ENCODE measurements at places on chromosomes 11 and 22. TPM values are rescaled to one million over a fixed set of nuclear protein-coding genes. Genes with fewer than 3 reads are reported as not detected.

- no peak overlapping the region for H3K27ac ChIP-seq
- H3K36me3 ChIP-seq, result no peaks in the 10 kb centered on the region
- no peaks in the 10 kb centered on the region for H3K27me3 ChIP-seq
Observed at GRCh38 chr11:103862802-103863174, 173.7 kb upstream of the DDI1 start.

- no peak overlapping the region for H3K4me3 ChIP-seq
- H3K4me1 ChIP-seq, result peaks cover 58% of the 10 kb centered on the region
- no peak overlapping the region for H3K27ac ChIP-seq
- H3K36me3 ChIP-seq, result peaks cover 25% of the 10 kb centered on the region
Observed at GRCh38 chr22:37022483-37023337, 3.2 kb downstream of the MPST start.

- H3K36me3 ChIP-seq, result peaks cover 50% of the 10 kb centered on the region
- peaks cover 27% of the 10 kb centered on the region for H3K4me1 ChIP-seq
Observed at GRCh38 chr11:68260484-68260883, 11.3 kb downstream of the C11orf24 start.

- no peaks in the 10 kb centered on the region for H3K27me3 ChIP-seq
- no peaks in the 10 kb centered on the region for H3K36me3 ChIP-seq
Observed at GRCh38 chr11:26937386-26937785, 56.5 kb upstream of the FIBIN start.

- H3K27me3 ChIP-seq, result no peaks in the 10 kb centered on the region
- peaks cover 11% of the 10 kb centered on the region for H3K4me1 ChIP-seq
- no peaks in the 10 kb centered on the region for H3K36me3 ChIP-seq
- no peak overlapping the region for H3K4me3 ChIP-seq
Observed at GRCh38 chr11:15704556-15704955, 589.8 kb downstream of the INSC start.

GRCh38 chr11:35588627-35589026, 29.6 kb upstream of the FJX1 start:
- H3K27ac ChIP-seq, result no peak overlapping the region
- no peak overlapping the region for H3K4me3 ChIP-seq
- no peaks in the 10 kb centered on the region for H3K36me3 ChIP-seq
- no peak for DNase-seq
- H3K4me1 ChIP-seq, result no peaks in the 10 kb centered on the region

DNA sequence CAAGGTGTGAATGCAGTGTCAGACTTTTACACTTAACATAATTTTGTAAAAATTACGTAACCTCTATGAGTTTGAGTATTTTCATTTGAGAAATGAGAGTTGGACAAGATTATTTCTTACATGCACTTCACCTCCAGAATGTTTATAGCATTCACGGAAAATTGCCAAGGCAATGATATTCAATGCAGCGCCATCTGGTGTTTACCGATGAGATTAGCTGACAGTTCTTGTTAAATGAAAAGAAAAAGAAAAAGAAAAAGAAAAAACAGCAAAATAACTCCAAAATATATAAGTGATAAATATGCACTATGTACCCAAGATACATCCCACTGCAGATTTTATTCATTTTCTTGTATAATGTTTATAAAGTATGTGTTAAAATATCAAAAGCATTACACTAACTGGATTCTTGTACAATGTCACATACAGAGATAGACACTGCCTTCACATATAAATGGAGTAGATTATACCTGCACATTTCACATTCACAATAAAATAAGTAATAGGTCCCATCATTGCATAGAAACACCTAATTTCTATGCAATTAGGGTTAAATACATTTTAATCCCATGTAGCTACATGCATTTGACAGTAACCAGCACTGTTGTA, 976.3 kb upstream of the FAT3 start:
- no peak for DNase-seq
- H3K4me1 ChIP-seq, result peaks cover 10% of the 10 kb centered on the region
- H3K36me3 ChIP-seq, result no peaks in the 10 kb centered on the region
- no peak overlapping the region for H3K27ac ChIP-seq
- H3K4me3 ChIP-seq, result no peak overlapping the region

DNA sequence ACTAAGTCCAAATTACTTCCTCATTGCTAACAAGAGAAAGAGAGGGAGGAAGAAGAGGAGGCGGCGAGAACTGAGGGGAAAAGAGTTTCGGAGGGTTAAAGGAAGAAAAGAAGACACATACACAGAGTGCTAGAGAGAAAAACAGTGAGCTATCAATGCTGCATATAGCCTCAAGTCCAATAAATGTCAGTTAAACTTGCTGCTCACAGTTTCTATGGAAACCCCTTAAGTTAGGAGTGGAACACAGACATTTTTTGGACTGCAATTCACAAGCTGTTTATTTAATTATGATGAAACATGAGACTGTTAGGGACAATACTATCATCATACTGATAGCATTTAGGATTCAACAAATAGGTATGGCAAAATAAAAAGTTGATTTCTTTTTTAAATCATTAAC, 1320.4 kb downstream of the LRRC4C start:
- DNase-seq, result no peak
- H3K27me3 ChIP-seq, result no peaks in the 10 kb centered on the region
- H3K4me3 ChIP-seq, result no peak overlapping the region
- no peaks in the 10 kb centered on the region for H3K4me1 ChIP-seq

DNA sequence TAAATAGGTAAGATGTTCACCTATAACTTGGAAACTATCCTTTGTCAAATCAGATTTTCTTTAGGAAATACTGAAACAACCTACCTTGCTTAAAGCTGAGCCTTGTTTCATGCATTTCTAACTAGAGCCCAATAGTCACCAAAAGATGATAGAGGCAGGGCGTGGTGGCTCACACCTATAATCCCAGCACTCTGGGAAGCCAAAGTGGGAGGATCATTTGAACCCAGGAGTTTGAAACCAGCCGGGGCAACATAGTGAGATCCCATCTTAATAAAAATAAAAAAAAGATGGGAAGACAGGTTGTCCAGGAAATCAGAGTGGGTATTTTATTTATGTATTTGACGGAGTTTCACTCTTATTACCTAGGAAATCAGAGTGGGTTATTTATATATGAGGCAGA, 38.3 kb downstream of the DDX6 start:
- no peaks in the 10 kb centered on the region for H3K27me3 ChIP-seq
- no peak for DNase-seq
- H3K36me3 ChIP-seq, result peaks cover 82% of the 10 kb centered on the region
- peaks cover 18% of the 10 kb centered on the region for H3K4me1 ChIP-seq

GRCh38 chr22:26322179-26322905, 106.7 kb upstream of the ASPHD2 start:
- no peaks in the 10 kb centered on the region for H3K4me1 ChIP-seq
- no peaks in the 10 kb centered on the region for H3K36me3 ChIP-seq
- no peak overlapping the region for H3K27ac ChIP-seq

GRCh38 chr22:38267086-38267485, 5.7 kb downstream of the TMEM184B start:
- H3K27me3 ChIP-seq, result no peaks in the 10 kb centered on the region
- peak overlapping the region; percentile 61 for H3K27ac ChIP-seq
- H3K4me1 ChIP-seq, result peaks cover 89% of the 10 kb centered on the region
- H3K4me3 ChIP-seq, result no peak overlapping the region

DNA sequence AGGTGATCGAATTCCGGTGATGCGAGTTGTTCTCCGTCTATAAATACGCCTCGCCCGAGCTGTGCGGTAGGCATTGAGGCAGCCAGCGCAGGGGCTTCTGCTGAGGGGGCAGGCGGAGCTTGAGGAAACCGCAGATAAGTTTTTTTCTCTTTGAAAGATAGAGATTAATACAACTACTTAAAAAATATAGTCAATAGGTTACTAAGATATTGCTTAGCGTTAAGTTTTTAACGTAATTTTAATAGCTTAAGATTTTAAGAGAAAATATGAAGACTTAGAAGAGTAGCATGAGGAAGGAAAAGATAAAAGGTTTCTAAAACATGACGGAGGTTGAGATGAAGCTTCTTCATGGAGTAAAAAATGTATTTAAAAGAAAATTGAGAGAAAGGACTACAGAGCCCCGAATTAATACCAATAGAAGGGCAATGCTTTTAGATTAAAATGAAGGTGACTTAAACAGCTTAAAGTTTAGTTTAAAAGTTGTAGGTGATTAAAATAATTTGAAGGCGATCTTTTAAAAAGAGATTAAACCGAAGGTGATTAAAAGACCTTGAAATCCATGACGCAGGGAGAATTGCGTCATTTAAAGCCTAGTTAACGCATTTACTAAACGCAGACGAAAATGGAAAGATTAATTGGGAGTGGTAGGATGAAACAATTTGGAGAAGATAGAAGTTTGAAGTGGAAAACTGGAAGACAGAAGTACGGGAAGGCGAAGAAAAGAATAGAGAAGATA, at the start of gene MALAT1:
MALAT1 (plus strand) TSS at position 69 of the 736 bp plus-strand sequence.
- peaks cover 37% of the 10 kb centered on the region for H3K4me1 ChIP-seq
- H3K36me3 ChIP-seq, result peaks cover 40% of the 10 kb centered on the region
- peak within 1 kb of the TSS; percentile 97 for H3K27ac ChIP-seq
- no peaks in the 10 kb centered on the region for H3K27me3 ChIP-seq

DNA sequence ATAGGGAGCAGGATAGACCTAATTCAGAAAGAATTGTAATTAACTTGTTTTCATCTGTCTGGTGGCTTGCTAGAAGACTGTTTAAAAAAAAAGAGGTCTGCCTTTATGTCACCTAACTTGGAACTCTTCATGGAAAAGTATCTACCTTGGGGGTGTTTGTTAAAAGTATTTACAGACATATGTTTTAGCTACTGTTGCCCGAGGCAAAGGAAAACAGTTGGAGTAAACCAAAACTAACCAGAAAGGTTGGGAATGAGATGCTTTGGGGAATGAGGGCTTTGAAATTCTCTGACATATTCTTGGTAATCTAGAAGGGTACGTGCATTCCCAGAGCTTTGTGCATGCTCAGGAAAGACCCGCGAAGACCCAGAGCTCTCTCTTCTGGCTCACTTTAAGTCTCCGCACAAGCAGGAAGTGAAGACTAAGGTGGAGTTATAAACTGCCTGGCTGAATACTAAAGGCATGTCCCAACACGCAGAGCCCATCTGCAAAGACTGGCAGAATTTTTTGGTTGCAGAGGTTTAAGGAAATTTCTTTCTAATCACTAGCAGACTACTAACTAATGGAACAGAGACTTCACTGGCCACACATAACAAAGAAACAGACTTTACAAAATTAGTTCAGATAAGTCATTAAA, 33.2 kb downstream of the HIKESHI start:
- no peaks in the 10 kb centered on the region for H3K27me3 ChIP-seq
- H3K27ac ChIP-seq, result no peak overlapping the region
- H3K36me3 ChIP-seq, result peaks cover 41% of the 10 kb centered on the region
- H3K4me1 ChIP-seq, result no peaks in the 10 kb centered on the region
- DNase-seq, result no peak
- no peak overlapping the region for H3K4me3 ChIP-seq

DNA sequence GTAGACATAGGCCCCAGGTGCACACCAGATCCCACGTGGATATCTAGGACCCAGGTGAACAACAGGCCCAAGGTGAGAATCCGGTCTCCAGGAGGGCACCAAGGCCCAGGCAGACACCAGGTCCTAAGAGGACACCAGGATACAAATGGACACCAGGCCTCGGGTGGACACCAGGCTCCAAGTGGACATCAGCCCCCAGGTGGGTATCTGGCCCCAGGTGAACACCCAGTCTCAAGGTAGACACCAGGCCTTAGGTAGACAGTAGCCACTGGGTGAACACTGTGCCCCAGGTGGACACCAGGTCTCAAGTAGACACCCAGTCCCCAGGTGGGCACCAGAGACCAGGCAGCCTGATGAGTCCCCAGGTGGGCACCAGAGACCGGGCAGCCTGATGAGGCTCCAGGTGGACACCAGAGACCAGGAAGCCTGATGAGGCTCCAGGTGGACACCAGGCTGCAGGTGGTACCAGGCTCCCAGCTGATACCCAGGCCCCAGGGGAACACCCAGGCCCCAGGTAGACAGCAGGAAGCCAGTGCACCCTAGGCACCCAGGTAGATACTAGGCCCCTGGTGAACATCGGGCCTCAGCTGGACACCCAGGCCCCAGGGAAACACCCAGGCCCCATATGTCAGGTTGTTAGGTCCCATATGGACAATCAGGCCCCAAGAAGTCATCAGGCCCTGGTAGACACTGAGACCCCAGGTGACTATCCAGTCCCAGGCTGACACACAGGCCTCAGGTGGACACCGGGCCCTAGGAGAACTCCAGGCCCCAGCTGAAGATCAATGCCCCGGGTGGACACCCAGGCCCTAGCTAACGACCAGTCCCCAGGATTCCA, 55.1 kb upstream of the SEPTIN5 start:
- no peak overlapping the region for H3K4me3 ChIP-seq
- H3K27ac ChIP-seq, result no peak overlapping the region
- no peaks in the 10 kb centered on the region for H3K27me3 ChIP-seq

GRCh38 chr11:115134926-115135325, 369.3 kb downstream of the CADM1 start:
- H3K4me1 ChIP-seq, result no peaks in the 10 kb centered on the region
- no peak for DNase-seq
- no peak overlapping the region for H3K4me3 ChIP-seq
- H3K36me3 ChIP-seq, result no peaks in the 10 kb centered on the region
- H3K27ac ChIP-seq, result no peak overlapping the region

- H3K4me3 ChIP-seq, result no peak overlapping the region
- H3K4me1 ChIP-seq, result peaks cover 18% of the 10 kb centered on the region
- H3K36me3 ChIP-seq, result no peaks in the 10 kb centered on the region
Observed at GRCh38 chr11:2740275-2740940, 40.6 kb upstream of the KCNQ1OT1 start.

GRCh38 chr11:21460082-21460481, 732.8 kb upstream of the ANO5 start:
- H3K4me1 ChIP-seq, result no peaks in the 10 kb centered on the region
- H3K27me3 ChIP-seq, result no peaks in the 10 kb centered on the region
- H3K4me3 ChIP-seq, result no peak overlapping the region
- DNase-seq, result no peak
- H3K36me3 ChIP-seq, result no peaks in the 10 kb centered on the region

DNA sequence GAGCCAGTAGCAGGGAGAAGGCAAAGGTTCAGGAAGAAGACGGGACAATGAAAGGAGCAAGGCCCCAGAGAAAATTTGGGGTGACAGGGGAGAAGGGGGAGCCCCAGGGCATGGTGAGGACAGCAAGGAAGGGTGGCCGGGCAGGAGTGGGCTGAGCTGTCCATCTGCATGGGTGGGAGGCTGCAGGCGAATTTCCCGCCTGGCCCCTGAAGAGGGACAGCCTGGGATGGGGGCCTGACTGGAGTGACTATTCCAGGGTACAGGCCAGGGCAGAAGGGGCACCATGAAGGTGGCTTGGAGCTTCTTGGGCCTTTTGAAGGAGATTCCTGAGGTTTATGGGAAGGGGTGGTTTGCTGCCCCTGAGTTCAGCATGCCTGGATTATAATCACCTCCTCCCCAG, 56.2 kb downstream of the WNT11 start:
- no peak overlapping the region for H3K27ac ChIP-seq
- H3K4me3 ChIP-seq, result no peak overlapping the region
- H3K36me3 ChIP-seq, result no peaks in the 10 kb centered on the region
- H3K27me3 ChIP-seq, result no peaks in the 10 kb centered on the region

TRIM6 gene
- total RNA-seq, result 2.6 TPM

DNAJB7 gene
- total RNA-seq, result not detected

FBLN1 gene
- 371 TPM for total RNA-seq

OR51G2 gene
- total RNA-seq, result not detected

FADS1 gene
- 24.1 TPM for total RNA-seq

ACR gene
- not detected for total RNA-seq

TBC1D22A gene
- total RNA-seq, result 20.7 TPM

Measured in esophagus muscularis mucosa (tissue), 4 donors.